NCI-H1417 (cell line): ENCODE measurements at places on chromosomes 13 and 19.

DNA sequence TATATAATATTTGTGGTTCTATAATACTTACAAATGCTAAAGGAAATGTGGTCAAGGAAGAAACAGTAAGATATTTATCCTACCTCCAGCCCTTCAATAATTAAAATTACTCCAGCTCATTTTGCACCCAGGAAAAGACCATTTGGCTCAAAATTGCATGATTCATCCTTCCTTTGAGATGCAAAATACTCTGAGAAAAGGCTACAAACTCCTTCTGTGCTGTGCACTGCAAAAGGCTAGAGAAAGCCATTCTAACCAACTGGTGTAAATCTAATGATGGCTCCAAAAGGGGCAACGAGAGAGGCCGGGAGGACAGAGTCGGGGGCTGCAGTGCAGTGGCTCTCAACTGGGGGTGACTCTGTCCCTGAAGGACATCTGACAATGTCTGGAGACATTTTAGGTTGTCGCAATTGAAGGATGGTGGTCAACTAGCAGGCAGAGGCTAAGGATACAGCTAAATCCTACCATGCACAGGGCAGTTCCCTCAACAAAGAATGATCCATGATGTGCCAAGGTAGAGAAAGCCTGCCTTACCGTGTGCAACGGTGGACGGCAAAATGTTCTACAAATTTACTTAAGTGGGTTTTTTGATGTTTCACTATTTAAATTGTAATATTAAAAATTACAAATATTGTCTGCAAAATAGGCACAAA lies 32.6 kb downstream of the SLC7A1 start:
- no peak for DNase-seq

- DNase-seq: no peak
Measured at GRCh38 chr13:98393873-98394272, 183.0 kb downstream of the STK24 start.

- no peak for DNase-seq
Measured at GRCh38 chr19:44745341-44745831, 3.1 kb upstream of the BCL3 start.

GRCh38 chr13:114093118-114093517 lies 39.3 kb downstream of the RASA3 start:
- DNase-seq: no peak

GRCh38 chr19:41352609-41353465 lies 885 bp downstream of the TGFB1 start:
- peak; percentile 59 for DNase-seq

DNA sequence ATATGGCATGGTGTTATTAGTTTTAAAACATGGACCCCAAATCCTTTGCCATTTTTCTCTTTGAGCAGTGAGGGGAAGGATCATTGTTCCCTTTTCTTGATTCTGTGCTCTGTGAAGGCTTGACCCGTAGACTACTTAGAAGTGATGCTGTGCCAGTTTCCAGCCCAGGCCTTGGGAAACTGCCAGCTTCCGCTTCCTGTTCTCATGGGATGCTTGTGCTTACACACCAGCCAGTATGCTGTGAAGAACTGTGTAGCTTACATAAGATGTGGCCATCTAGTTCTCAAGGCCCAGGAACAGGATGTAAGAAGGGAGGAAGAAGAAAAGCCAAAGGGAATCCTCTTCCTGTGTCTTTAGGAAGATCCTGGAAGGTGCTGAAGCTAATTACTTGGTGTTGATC lies 180.9 kb downstream of the PCCA start:
- DNase-seq: no peak

GRCh38 chr13:23146811-23147625 lies 33.8 kb upstream of the SGCG start:
- DNase-seq: no peak

GRCh38 chr13:43046259-43046658 lies 22.9 kb downstream of the DNAJC15 start:
- no peak for DNase-seq

DNA sequence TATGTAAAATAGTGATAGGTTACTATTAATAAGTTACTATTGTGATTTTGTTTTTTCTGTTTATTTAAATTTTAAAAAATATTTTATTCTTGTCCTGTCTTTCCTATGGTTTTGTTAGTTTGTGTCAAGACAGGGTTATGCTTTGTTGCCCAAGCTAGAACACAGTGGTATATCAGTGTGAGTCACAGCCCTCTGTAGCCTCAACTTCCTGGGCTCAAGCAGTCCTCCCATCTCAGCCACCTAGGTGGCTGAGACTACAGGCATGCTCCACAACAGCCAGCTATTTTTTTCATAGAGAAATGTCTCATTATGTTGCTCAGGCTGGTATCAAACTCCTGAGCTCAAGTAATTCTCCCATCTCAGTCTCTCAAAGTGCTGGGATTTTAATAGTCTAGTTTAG lies 99.5 kb downstream of the ZNF675 start:
- DNase-seq: no peak
